ENCODE measurements at places on chromosomes 7 and 10.

GRCh38 chr7:36018816-36019484 is 134.1 kb upstream of the EEPD1 start:
- no peak for DNase-seq

DNA sequence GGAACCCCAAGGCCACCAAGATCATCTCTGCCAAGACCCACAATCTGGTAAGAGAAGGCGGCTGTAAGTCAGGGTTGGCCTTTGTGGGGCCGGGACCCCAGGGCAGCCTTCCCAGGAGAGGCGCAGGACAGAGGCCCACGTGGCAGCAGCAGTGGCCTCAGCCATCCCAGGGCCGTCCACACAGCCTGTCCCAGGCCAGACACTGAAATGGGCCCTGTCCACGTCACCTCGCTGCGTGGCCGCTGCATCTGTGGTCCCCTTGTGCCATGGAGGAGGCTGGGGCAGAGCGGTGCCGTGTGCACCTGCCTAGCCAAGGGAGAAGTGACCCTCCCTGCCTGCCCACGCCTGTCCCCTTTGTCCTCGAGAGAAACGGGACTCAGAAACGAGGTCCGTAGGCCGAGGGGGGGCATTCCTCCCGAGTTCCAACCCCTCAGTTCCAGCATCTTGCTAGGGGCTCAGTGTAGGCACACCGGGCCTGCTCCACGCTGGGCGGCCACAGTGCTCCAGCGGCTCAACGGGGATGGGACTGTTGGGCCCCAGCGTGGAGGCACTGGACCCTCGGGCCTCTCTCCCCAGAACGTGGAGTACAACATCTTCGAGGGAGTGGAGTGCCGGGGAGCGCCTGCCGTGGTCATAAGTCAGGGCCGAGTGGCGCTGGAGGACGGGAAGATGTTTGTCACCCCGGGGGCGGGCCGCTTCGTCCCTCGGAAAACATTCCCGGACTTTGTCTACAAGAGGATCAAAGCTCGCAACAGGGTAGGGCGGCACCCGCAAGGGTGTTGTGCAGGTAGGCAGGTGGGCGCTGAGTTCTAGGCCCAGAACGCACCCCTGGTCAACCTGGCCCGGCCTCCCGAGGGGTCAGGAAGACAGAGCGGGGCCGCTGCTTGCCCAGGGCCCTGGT is 15.6 kb downstream of the DPYSL4 start:
- DNase-seq, result no peak

GRCh38 chr7:145030754-145031153 is 194.9 kb upstream of the TPK1 start:
- DNase-seq, result no peak

GRCh38 chr10:117132751-117133231 is 5.3 kb downstream of the VAX1 start:
- no peak for DNase-seq

DNA sequence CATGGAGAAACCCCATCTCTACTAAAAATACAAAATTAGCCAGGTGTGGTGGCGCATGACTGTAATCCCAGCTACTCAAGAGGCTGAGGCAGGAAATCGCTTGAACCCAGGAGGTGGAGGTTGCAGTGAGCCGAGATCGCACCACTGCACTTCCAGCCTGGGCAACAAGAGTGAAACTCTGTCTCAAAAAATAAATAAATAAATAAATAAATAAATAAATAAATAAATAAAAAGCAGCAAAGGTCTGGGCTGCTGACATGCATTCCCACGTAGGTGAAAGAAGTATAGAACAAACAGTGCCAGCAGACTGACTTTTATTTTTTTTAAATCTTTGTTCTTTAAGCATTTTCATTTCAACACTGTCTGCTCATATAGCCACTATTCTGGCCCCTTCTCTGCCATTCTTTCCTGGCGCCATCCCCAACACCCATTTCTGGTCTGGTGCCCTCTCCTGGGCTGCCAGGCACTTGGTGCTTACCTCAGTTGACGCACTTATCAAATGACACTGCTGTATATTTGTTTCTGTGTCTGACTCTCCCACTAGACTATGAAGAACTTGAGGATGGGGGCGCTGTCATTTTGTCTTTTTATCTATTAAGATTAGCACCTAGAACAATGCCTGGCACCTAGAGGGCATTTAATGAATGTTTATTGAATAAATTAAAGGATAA is 15.6 kb downstream of the FAM107B start:
- no peak for DNase-seq

DNA sequence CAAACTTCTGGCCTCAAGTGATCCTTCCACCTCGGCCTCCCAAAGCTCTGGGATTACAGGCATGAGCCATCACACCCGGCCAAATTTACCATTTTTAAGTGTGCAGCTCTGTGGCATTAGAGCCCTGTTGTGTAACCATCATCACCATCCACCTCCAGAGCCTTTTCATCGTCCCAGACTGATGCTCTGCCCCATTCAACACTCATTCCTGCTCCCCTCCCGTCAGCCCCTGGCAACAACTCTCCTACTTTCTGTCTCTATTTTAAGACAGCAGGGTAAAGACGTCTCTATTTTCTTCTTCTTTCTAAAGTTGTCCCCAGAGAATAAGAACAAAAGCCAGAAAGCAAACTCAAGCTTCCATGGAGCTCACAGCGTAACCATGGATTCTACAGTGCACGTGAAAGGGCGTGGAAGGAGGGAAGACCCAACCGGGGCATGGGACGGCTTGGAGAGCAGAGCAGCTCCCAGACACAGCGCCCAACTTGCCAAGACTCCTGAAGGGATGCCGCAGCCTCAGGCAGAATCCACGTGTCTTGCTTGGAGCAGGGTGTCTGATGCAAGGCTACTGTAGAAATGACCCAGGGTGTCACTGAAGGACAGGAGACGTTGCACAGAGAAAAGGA is 42.7 kb upstream of the PITRM1 start:
- no peak for DNase-seq

- DNase-seq, result no peak
These were observed 9.9 kb downstream of the VPS50 start for GRCh38 chr7:93242106-93242505.

GRCh38 chr10:112052166-112052565 is 131.4 kb downstream of the GPAM start:
- no peak for DNase-seq

DNA sequence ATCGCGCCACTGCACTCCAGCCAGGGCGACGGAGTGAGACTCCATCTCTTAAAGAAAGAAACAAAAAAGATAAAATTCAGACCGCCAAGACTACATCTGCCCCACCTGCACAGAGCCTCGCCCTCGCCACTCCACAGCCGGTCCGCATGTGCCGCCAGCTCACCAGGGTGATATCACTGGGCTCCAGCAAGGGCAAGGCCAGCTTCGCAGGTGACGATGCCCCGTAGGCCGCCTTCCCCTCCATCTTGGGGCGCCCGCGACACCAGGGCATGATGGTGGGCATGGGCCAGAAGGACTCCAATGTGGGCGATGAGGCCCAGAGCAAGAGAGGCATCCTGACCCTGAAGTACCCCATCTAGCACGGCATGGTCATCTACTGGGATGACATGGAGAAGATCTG is 34.0 kb downstream of the KIFBP start:
- no peak for DNase-seq

DNA sequence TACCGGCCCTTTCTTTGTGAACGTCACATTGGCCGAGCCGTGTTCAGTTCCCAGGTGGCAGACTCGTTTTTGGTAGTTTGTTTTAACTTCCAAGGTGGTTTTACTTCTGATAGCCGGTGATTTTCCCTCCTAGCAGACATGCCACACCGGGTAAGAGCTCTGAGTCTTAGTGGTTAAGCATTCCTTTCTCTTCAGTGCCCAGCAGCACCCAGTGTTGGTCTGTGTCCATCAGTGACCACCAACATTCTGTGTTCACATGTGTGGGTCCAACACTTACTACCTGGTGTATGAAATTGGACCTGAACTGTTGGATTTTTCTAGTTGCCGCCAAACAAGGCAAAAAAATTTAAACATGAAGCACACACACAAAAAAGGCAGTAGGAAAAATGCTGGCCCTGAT is 9.9 kb upstream of the CSGALNACT2 start:
- DNase-seq, result peak; percentile 58

- peak; percentile 59 for DNase-seq
These were observed 148.1 kb upstream of the CELF2 start for GRCh38 chr10:10869592-10869991.

GRCh38 chr7:105791926-105792325 is 84.5 kb downstream of the ATXN7L1 start:
- DNase-seq, result no peak

- DNase-seq, result no peak
These were observed 354.7 kb downstream of the PHTF2 start for GRCh38 chr7:78153285-78153684.

DNA sequence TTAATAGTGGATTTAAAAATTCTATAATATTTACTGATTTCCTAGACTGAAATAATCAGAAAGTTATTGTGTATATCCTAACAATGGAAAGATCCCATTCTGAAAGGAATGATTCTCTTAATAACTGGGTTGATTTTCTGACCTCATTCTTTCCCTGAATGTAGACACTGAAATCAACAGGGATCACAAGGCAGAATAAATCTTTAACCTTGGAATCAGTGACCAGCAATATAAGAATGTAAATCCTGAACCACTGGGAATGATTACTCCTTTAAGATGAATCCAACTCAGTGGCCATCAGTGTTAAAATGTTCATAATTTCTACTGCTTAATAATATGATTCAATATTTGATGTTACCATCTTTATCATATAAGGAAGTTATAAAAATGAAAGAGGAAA is 47.6 kb downstream of the ANKRD26 start:
- DNase-seq, result peak; percentile 64

- peak; percentile 98 for DNase-seq
These were observed 4.2 kb upstream of the CCNY start for GRCh38 chr10:35331894-35332640.

GRCh38 chr10:113907166-113907565 is 52.7 kb downstream of the NHLRC2 start:
- DNase-seq, result no peak

DNA sequence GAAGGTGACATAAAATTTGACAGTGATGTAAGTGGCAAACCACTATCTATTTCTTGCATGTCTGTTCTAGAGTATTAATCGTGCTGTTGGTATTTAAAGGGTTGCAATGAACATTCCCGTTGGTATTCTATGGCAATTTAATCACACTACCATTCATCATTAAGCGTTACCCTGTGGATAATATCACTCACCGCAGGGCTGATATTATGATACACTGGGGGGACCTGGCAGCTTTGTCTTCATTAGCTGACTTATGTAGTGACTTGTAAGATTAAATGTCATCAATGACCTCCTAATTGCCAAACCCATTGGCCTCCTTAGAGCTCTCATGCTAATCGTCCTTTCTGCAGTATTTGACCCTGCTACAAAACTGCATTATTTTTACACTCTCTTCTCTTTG is 624.5 kb upstream of the VSTM2A start:
- no peak for DNase-seq

- DNase-seq, result no peak
These were observed 277.7 kb upstream of the KLF6 start for GRCh38 chr10:4062751-4063150.

- peak; percentile 53 for DNase-seq
These were observed 50.9 kb downstream of the GALNT11 start for GRCh38 chr7:152076324-152076821.

DNA sequence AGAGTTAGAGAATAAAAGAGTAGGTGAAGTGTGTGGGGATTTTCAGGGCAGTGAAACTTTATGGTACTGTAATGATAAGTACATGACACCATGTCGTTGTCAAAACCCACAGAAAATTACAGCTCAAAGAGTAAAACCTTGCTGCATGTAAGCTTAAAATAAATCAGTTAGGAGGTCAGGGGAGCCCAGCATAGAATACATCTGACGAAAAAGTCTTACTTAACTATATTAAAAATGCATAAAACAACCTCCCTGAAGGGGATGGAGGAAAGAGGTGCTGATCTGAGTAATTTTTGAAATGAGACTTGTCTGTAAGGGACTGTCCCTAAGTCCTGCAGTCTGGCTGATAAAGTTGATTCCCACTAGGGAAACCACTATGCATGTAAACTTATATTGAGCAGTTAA is 49.8 kb upstream of the AKR1E2 start:
- no peak for DNase-seq

GRCh38 chr10:25615926-25616325 is 318.1 kb upstream of the MYO3A start:
- no peak for DNase-seq

- peak; percentile 36 for DNase-seq
These were observed 79.2 kb upstream of the PPP1R3C start for GRCh38 chr10:91711885-91712680.

GRCh38 chr7:113087071-113087998 is 708 bp upstream of the GPR85 start:
- peak; percentile 83 for DNase-seq

DNA sequence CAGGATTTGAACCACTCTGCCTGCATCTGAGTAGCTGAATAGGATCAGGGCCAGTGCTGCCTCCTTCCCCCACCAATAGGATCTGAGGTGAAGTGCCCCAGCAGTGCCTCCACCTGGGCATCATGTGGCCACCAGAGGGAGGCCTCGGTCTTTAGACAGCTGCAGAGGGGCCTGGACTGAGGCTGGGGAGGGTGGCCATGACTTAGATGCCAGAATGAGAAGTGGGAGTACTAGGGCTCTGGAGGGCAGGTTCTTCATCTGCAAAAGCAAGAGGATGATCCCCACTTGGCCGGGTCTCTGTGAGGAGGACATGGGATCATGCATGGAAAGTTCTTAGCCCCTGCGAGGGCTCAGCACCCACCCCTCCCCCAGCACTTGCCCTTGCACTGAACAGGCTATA is 56.9 kb downstream of the NEUROG3 start:
- no peak for DNase-seq

DNA sequence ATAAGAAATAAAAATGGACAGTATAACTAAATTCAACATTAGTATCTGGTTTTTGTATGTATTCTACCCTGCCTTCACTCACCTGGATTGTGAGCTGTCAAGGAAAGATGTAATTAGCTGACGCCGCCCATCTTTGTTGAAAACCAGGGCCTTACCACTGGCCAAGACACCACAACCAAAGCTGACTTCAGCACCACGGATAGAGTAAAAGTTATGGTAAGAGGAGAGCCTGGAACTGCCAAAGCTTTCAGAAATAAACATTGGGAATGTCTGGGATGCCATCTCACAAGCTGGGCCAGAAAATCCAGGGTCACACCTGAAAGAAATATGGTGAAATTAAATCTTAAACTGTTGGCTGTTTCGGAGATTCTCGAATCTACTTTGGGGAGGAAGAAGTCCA is 190.1 kb upstream of the SLC26A5 start:
- no peak for DNase-seq

DNA sequence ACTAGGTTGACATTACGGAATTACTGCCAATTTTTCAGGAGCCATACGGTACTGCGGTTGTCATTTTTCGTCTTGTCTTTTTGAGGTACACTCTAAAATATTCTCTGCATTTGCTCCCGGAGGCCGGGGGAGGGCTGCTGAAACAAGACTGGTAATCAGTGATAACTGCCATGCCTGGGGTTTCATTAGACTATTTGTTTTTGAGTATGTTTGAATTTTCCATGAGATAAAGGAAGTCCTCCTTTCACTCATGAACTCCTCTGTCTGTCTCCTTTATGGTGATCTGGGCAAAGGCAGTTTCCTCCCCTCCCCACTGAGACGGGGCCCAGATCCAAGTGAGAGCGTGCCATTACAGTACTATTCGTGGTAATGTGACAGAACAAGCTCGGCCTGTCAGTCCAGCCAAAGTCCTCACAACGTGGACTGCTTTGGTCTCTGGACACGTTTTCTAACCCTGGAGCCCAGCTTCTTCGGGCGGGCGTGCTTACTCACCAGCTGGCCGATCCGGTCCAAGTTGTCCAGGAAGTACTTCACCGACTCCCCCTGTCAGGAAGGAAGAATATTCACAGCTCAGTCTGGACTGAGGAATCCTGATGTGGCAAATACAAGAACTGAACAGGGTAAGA is 45.1 kb downstream of the AMZ1 start:
- peak; percentile 5 for DNase-seq

GRCh38 chr10:103790580-103790979 is 64.8 kb downstream of the SH3PXD2A start:
- no peak for DNase-seq

GRCh38 chr10:115861864-115862263 is 411.1 kb downstream of the GFRA1 start:
- DNase-seq, result peak; percentile 78
